ENCODE measurements at places on chromosomes 3 and 15.

DNA sequence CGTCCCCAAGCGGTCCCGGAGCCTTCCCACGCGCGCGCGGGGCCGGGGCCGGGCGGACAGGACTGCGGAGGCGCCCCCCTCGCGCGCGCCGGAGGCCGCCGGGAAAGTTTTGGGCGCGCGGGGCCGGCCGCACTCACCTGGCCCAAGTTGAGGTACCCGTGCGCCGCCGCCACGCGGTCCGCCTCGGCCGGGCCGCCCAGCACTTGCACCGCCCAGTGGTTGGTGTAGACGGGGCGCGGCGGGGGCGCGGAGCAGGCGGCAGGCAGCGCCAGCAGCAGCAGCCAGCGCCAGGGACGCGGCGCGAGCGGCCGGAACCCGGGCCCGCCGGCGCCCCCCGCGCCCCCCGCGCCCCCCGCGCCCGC lies 289 bp downstream of the PCSK6 start:
- DNase-seq, result no peak

DNA sequence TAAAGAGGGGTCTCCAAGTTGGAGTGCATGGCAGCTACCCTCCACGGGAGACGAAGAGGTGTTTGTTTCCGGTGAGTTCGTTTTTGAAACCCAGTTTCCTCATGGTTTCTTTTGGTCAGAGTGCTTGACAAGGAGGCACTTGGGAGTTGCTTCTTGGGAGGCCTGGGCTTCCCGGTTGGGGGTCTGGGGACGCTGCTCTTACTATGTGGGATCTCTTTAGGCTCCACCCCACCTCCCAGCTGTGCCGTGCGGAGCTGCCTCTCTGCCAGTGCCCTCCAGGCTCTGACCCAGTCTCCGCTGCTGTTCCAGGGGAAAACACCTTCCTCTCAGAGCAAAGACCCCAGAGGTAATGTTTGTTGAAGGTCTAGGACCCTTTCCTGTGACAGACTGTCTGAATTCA lies 29.6 kb downstream of the KIF7 start:
- no peak for DNase-seq

DNA sequence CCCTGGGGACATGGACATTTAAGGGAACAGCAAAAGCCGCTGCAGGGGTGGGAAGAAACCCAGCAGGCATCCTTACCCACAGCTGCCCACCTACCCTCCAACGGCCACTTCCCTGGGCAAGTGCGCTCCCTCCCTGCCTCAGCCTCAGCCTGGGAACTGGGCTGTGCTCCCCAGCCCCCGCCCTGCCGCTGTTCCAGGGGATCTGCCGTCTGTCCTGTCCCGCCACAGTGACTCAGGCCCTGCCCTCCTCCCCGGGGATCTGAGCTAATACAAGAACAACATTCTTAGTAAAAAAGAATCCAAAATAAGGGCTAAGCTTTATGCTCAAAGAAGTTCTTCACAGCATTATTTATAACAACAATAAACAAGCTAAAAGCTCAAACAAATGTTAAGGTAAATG lies 7.4 kb upstream of the IQSEC1 start:
- no peak for DNase-seq

- no peak for DNase-seq
Measured at GRCh38 chr3:133709139-133709750, 36.9 kb upstream of the TF start.

DNA sequence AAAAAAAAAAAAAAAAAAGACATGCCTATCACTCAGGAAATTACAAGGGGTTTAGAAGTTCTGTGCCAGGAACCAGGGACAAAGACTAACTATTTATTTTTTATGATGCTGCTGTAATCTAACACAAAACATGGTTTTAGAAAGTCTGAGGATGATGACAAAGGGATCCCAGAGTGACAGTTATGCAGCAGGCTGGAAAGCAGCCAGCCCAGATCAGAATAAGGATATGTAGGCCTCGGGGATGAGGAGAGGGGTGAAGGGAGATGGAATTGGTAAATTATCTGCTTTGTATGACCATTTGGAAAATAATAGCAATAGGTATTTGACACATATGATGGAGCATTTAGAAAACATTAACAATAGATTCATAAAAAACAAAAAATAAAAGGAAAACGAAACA lies 34.1 kb upstream of the NMD3 start:
- no peak for DNase-seq

DNA sequence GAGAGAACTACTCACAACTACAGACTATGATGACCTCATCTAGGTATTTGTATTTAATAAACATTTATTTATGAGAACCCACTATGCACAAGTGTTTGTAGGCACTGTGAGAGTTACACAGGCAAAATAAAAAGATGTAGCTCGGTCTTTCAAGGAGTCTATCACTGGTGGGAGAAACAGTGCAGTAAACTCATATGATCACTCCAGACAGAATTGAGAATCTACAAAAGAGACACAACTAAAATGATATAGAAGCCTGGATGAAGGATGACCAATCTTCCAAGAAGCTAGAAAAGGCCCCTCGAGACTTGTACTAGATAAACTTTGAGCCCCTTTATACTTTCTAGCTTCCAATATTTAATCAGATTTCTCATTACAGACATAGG lies 70.2 kb upstream of the ZBTB20 start:
- DNase-seq, result no peak

DNA sequence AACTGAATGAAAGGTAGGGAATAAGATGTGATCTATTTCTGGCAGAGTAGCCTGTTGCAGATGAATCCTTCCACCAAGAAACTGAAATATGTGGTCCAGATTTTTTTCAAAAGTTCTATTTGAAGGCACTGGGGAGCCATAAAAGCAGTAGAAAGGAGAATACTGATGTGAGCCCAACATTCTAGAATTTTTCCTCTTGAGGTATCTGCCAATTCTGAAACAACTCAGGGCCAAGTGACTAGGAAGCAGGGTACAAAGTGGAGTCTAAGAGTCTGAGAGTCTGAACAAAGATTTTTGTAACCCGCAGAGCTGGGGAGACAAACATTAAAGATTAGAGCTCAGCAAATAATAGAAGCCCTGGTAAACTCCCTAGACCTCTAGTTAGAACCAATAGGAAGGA lies 58.3 kb upstream of the SLCO3A1 start:
- DNase-seq, result no peak

DNA sequence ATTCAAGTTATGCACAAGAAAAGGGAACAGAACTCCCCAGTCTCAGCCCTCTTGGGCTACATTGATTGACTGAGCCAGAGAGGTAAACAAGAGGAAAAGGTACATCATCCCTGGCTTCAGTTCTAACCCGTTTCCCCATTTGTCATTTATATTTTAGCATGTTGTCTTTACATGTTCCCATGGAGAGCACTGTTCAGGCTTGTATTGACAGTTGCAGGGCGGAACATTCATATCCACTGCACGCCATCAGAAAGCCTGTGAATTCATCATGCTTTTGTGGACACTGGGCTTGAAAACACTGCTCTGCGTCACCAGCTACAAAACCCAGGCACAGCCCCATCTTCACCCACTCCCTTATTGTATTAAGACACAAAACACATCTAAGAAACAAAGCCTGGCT lies 240.9 kb upstream of the EIF1B start:
- no peak for DNase-seq

- no peak for DNase-seq
Measured at GRCh38 chr15:92812271-92812670, 87.9 kb upstream of the CHD2 start.

- no peak for DNase-seq
Measured at GRCh38 chr3:72220946-72221345, 436.0 kb upstream of the PROK2 start.

DNA sequence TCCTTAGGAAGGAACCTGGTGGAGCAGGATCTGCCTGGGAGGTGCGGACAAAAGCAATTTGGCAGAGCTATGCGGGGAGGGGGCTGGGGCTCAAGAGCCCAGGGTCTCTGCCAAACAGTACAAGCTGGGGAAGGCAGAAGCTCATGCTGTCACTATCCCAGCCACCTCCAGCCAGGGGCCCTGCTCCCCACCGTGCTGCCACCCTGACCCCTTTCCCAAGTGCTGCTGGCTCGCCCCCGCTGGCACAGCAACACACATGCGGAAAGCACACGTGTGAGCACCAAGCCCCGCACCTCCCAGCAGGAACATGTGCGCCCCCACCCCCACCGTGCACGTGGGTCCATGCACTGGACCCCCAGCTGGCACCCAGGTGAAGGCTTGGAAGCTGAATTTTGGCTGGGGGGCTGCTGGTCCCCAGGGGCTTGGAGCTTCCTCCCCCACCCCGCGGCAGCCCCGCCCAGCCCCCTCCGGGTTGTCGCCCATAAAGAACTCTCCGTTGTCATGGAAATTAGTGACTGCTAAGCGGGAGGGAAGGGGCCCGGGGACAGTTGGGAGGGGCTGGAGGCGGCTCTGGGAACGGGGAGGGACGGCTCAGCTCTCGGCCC lies 742 bp downstream of the CAMKV start:
- no peak for DNase-seq

DNA sequence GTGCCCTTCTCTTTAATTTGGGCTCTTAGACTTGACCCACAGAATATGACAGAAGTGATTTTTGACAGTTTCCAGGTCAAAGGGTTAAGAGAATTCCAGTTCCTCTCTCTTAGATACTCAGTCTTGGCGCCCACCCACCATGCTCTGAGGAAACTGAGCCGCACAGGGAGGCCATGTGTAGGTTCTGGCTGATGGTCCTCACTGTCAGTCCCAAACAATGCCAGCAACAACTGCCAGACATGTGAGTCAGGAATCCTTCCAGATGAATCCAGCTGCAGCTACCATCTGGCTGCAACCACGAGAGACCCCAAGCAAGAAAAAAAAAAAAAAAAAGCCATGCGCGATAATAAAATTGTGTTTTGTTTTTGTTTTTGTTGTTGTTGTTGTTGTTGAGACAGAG lies 326.6 kb downstream of the MAGI1 start:
- DNase-seq, result no peak

DNA sequence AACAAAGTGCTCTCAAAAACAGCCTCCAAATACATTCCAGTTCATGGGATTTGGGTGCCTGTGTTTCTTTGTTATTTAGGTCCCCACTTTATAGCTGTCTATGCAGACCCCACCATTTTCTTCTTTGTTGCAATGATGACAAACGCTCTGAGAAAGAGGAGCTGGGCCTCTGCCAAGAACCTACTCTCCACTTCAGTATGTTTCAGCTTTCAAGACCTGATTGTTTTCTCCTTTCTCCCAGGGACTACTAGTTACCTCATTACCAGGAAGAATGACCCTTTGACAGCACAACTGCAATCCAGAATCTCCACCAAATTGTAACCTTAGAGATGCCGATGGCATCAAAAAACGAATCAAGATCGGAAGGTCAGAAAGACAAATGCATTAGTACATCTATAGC lies 236.8 kb downstream of the MEIS2 start:
- no peak for DNase-seq

- no peak for DNase-seq
Measured at GRCh38 chr15:51234176-51234927, 104.0 kb downstream of the CYP19A1 start.

DNA sequence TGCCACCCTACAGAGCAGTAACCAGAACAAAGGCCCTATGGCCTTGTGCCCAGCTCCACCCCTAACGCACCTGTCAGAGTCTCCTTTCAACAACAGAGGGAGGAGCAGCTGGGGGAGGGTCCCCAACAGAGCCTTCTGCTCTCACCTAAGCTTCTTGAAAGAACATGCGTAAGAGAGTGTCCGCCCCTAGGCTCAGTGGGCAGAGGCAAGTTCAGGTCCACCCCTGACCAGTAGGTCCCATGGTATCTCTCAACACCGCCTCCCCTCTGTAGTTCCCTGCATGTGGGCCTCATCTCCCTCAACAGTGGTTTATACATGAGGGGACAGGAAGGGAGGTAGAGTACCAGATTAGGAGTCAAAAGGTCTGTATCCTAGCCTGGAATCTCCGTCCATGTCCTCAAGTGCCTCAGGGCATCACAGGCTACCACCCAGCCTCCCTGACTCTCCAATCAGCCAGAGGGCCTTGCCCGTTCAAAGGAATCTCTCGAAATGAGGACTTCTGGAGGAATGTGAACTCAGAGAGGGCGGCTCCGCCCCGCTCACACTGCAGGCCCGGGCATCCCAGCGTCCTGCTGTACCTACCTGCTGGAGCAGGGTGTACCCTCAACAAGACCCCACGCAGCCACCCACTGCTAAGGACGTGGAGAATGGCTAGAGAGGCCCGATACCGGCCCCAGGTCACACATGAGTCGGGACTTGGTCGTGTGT lies 680 bp downstream of the POC1A start:
- peak; percentile 11 for DNase-seq

DNA sequence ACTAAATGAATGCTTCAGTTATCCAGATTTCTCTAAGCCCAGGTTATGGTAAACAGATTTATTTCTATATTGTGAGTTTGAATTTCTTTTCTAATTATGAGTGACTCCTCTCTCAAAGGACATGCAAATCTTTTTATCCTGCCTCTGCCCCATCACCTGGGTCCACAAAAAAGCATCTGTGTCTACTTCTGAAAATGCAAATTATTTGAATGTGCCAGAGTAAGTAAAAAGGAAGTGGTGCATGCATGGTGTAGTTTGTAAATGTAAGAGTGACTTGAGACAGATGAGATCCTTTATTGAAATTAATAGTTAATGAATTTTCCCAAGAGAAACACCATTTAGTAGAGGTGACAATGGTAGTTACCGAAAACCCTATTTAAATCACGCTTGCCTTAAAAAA lies 26.9 kb downstream of the MCTP2 start:
- DNase-seq, result no peak

DNA sequence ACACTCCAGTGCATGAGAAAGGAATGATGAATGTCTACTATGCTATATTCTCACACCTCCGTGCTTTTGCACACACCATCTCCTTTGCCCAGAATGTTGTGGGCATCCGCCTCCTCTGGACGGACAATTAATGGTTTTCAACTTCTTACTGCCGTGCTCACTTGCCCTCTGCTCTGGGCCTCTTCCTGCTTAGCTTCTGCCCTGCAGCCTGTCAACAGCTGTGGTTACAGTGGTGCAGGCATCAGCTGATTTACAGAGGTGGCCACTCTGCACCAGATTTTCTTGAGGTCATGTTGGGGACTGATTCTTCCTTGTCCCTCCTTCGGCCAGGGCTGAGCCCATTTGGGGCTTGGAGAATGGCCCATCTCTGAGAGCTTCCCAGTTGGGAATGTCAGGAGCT lies 56.5 kb upstream of the TMEM115 start:
- DNase-seq, result no peak

DNA sequence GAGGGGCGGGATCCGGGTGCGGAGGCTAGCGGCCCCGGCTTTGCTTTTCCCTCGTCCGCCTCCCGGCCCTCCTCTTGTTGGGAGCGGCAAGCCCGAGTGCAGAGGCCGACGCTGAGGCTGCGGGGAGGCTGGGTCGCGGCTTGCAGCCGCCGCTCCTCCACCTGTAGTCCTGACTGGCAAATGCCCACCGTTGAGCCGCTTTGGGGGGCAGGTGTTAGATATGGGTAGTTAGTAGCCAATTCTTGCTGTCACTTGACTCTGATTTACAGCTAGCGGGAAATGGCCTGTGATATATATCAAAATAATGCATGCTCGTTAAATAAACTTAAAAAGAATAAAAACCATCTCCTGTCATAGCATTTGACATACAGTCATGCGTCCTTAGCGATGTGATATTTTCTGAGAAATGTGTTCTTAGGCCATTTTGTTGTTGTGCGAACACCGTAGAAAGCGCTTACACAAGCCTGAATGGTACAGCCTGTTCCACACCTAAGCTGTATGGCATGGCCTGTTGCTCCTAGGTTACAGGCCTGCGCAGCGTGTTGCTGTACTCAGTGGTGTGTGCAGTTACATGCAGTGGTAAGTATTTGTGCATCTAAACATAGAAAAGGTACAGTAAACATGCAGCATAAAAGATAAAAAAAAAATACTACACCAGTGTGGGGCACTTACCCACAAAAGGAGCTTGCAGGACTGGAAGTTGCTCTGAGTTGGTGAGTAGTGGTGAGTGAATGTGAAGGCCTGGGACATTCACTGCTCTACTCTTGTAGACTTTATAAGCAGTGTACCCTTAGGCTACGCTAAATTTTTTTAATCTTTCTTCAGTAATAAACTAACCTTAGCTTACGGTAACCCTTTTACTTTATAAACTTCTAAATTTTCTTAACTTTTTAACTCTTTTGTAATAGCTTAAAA lies 873 bp downstream of the CAPN7 start:
- no peak for DNase-seq

Data from NCI-H187 treated with DMSO at 0.1 percent for 48 hours (cell line).